ENCODE measurements at places on chromosomes 13 and 19.

DNA sequence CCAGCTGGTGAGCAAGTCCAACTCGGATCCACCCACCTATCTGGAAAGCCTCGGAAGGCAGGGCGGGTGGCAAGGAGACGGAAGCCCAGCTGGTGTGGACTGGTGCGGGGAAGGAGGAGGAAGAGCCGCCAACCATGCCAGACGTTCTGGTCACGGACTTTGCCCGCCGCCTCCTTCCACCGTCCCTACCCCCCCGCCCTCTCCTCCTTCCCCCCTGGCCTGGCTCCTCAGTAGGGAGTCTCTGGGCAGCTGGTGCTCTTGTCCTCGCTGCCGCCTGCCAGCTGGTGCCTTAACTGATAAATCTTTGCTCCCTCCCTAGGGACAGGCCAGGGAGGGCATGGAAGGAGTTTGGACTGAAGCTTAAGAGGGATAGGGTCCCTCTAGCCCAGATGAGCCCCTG, 4.8 kb downstream of the SYNGR4 start:
- no peak for DNase-seq

DNA sequence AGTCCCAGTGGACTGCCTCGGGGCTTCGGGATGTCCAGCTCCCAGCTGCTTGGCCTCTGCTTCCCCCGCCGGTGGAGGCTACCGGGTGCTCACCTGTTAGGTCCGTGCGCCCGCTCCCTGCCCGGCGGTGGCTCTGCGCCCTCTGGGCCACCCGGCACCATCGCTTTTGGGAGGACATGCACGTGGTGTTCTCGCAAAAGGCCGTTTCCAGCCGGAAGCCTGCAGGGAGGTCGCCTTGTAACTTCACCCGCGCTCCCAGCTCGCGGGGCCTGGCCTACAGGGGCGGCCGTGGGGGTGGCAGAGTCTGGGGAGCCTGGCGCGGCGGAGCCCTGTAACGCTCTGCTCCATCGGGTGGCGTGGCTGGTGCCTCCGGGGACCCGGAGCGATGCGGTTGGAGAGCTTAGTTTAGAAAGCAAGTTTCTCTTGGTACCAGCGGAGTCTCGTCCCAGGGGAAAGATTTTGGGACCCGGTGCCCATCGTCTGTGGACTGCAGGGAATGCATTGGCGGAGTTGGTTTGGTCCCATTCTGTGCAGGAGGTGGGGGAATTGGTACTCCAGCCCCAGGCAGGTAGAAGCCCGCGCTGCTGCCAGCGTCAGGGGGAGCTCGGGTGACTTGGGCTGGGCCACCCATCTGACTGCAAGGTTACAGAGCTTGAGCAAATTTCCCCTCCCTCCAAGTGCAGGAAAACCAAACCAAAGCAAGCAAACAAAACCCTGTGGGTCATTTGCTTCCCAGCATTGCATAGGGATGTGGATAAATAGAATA, 673 bp downstream of the SPATA13 start:
- DNase-seq, result no peak

DNA sequence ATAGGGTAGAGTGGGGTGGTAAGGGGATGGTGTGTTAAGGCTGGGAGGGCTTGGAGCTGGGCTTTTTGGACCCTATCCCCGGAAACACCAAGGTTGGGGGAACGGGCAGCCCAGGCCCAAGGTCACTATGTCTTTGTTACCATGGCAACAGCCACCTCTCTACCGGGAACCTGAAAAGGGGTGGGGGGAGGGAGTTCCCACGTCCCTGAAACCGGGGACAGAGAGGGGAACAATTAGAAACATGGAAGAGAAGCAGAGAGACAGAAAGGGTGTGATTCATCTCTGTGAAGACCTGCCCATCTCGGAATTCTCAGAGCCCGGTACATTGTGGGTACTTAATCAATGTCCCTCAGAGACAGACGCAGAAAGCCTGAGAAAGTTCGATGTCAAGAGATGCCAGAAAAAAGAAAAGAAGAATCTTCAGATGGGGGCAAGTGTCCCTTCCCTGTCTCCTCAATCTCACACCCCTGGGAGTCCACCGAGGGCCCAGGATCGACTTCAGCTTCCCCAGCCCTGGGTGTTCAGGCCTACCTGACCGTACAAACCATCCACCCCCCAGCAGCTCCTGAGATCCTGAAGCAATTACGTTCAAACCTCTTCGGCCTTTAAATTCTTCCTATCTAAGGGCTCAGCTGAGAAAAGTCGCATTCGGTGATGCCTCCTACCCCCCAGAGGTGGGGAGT, 6.8 kb upstream of the LRFN1 start:
- DNase-seq, result no peak

DNA sequence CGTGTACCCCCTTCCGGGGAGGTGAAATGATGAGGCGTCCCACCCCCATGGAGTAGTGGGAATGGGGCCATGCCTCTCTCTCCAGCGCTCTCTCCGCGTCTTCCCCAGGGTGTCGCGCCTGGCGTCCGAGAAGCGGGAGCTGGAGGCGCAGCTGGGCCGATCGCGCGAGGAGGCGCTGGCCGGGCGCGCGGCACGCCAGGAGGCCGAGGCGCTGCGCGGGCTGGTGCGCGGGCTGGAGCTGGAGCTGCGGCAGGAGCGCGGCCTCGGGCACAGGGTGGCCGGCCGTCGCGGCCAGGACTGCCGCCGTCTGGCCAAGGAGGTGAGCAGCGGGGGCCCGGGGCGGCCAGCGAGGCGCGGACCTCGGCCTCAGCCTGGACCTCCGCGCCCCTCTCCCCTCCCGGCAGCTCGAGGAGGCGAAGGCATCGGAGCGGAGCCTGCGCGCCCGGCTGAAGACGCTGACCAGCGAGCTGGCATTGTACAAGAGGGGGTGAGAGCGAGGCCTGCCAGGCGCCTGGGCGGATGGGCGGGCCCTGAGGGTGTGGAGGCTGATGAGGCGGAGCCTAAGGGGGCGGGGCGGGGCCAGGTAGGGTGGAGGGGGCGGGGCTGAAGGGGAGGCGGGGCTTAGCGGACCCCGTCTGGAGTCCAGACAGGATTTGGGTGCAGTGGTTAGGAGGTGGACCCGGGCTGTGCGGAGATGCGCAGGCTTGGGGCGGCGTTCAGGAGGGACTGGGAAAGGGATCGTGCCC, 7.7 kb downstream of the PGLYRP1 start:
- DNase-seq, result peak; percentile 20

- DNase-seq, result peak; percentile 6
Measured at GRCh38 chr13:80962855-80963254, 621.9 kb upstream of the SPRY2 start.

DNA sequence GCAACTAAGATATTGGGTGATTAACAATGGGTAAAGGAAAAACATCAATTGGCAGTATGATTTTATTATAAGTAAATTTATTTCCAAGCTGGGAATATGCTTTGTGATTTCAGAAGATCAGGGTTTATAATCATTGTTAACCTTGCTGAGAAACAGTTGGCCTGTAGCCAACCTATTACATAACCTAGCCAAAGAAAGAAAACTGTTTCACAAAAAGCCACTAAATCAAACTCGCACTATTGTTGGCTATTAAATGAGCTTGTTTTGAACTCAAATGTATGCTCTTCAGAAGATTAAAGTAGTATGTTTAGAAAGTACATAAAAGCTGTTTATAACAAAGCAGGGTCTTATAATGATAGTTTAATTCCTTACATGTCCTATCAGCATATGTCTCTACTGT, 151.7 kb downstream of the LHFPL6 start:
- DNase-seq, result no peak

GRCh38 chr13:105783261-105783660, 752.2 kb downstream of the EFNB2 start:
- no peak for DNase-seq

DNA sequence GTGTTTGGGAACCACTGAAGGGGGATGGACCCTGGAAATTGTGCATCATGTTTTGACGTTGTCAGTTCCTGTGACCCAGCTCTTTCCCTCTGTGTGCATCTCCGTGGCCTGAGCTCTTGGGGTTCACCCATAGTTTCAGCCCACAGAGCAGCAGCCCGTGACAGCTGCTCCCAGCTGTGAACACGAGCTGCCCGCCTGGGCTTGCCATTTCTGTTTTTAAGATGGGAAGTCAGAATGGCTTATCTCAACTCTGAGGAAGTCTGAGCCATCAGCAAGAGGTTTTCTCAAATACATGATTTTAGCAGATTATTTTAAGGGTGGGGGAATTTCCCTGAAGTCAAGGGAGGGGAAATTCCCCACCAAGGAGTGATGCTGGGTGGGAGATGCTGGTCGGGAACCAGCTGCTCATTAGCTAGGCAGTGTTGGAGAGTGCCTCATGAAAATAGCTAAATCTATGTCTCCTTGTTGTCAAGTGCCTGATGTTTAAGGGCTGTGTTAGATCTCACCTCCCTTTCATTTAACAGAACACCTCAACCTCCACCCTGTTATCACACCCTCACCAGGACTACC, 34.8 kb upstream of the C1QTNF9 start:
- DNase-seq, result no peak

- peak; percentile 78 for DNase-seq
Measured at GRCh38 chr13:76733671-76734070, 152.5 kb downstream of the KCTD12 start.

- DNase-seq, result no peak
Measured at GRCh38 chr19:3098515-3099346, 4.6 kb downstream of the GNA11 start.

DNA sequence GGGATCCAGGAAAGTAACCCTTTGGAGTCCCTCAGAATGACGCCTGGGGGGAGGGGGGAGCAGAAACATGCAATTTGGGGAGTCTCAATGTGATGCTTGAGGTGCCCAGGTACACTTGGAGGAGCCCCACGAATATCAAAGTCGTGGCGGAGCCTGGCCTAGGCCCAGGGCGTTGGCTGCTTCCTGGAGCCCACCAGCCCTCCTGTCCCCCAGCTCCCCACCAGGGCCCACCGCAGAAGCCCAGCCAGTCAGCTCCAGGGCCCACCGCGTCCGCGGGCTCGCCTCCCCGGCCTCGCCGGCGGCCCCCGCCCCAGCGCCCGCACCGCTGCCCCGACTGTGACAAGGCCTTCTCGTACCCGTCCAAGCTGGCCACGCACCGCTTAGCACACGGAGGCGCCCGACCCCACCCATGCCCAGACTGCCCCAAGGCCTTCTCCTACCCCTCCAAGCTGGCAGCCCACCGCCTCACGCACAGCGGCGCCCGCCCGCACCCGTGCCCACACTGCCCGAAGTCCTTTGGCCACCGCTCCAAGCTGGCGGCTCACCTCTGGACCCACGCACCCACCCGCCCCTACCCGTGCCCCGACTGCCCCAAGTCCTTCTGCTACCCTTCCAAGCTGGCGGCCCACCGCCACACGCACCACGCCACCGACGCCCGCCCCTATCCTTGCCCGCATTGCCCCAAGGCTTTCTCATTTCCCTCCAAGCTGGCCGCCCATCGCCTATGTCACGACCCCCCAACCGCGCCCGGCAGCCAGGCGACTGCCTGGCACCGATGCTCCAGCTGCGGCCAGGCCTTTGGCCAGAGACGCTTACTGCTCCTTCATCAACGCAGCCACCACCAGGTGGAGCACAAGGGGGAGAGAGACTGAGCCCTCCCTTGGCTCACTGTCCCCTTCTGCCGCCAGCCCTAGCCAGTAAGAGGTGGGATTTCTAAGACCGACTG, 2.1 kb downstream of the ZNF575 start:
- peak; percentile 56 for DNase-seq

DNA sequence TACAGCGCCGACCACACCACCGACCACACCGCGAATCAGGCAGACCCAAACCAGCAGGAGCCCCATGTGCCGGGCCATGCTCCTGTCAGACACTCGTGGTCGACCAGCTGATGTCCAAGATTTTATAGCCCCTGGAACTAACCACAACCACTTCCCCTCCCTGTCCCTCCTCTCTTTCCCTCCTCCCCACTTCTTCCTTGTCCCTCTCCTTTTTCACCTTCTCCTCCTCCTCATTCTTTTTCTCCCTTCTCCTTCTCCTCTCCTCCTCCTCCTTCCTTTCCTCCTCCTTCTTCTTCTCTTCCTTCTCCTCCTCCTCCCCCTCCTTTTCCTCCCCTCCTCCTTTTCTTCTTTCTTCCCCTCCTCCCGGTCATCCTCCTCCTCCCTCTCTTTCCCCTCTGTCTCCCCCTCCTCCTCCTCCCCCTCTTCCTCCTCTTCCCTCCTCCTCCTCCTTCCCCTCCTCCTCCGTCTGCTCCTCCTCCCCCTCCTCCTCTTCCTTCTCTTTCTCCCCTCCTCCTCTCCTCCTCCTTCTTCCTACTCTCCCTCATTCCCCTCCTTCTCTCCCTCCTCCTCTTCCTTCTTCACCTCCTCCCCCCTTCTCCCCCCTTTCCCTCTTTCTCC, 670 bp downstream of the BSPH1 start:
- DNase-seq, result no peak

GRCh38 chr13:37716420-37717195, 118.0 kb upstream of the POSTN start:
- DNase-seq, result peak; percentile 36

GRCh38 chr19:6809262-6809661, 36.8 kb downstream of the VAV1 start:
- no peak for DNase-seq

GRCh38 chr19:47657719-47658118, 48.8 kb downstream of the BICRA start:
- no peak for DNase-seq

GRCh38 chr19:18046059-18046718, 38.2 kb downstream of the ARRDC2 start:
- peak; percentile 89 for DNase-seq

GRCh38 chr19:18193388-18194180, 566 bp downstream of the MPV17L2 start:
- DNase-seq, result no peak
